ENCODE measurements at places on chromosomes 6 and 20. TPM values are rescaled to one million over a fixed set of nuclear protein-coding genes. Genes with fewer than 3 reads are reported as not detected.

Gene ADGRF5
- not detected for total RNA-seq

Gene FIG4
- total RNA-seq: 11.0 TPM

Gene ANKRD6
- 4.8 TPM for total RNA-seq

Gene ADGRB3
- total RNA-seq: not detected

Gene SUMO4
- total RNA-seq: 7.9 TPM

Gene TNXB
- total RNA-seq: 3.9 TPM

Gene RIOK1
- total RNA-seq: 29.1 TPM

Gene ATAT1
- 9.7 TPM for total RNA-seq

DNA sequence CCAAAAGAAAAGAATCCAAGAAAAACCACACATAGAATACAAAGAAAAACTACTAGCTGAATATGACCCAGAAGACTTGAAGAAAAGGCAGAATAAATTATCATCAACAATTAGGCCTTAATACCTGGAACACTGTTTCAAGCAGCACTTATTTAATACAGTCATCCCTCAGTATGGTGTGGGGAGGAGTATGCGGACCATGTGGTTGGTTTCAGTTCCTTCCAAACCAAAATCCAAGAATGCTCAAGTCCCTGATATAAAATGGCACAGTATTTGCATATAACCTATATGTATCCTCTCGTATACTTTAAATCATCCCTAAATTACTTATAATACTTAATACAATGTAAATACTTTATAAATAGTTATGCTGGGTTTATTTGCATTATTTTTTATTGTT lies 16.1 kb downstream of the CDK19 start:
- no peak overlapping the region for H3K27ac ChIP-seq
- peaks cover 3% of the 10 kb centered on the region for H3K4me1 ChIP-seq
- no peaks in the 10 kb centered on the region for H3K27me3 ChIP-seq

DNA sequence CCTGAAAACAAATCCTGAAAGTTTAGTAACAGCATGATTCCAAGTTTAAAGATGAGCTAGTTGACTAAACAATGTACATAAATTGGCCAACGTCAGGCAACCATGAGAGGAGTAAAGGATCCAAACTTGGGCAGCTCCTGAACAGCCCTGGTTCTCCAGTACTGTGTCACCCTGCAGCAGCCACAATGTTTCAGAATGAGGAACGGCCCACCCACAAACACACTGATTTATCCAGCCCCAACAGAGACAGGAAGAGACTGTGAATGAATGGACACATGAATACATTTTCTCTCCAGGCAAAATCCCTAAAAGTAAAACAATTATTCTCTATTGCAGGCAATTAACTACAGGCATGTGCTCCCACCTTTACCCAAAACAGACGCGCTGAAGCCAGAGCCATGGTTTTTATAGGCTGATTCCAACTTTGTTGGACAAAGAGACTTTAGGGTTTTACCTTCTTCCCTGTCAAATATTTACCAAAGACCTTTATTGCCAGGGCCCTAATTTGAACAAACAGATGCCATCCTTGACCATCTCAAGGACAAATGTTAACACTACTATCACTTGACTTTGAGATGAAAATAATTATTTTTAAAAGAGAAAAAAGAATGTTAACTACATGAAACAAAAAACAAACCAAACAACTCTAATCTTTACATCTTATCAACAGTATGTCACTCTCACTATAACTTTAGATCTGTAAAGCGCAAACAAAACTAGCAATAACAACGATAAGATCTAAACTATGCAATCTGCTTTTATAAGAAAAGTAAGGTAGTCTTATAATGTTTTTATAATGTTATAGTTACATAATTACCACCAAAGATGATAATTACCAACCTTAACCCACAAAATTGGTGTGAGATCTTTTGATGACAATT lies 22.9 kb downstream of the CNKSR3 start:
- no peaks in the 10 kb centered on the region for H3K4me1 ChIP-seq
- no peaks in the 10 kb centered on the region for H3K36me3 ChIP-seq
- no peak overlapping the region for H3K27ac ChIP-seq
- no peaks in the 10 kb centered on the region for H3K27me3 ChIP-seq
- no peak overlapping the region for H3K4me3 ChIP-seq

DNA sequence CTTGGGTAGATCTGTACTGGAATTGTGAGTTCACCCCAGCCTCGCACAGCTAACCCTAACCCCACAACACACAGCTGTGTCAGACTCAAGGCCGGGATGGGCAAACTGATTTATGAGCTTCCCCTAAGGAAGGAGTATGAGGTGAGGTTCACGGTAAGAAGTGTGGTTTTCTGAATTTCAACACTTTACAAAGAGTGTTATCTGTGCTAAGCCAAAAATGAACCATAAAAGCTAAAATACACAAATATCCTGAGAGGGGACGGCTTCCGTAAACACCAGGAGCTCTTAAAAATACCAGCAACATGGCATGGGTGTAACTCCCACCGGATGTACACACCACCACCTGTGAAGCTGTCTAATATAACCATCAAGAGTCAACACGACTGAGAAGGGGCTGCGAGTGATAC lies 101.2 kb downstream of the ATP9A start:
- no peaks in the 10 kb centered on the region for H3K36me3 ChIP-seq
- H3K27ac ChIP-seq: peak overlapping the region; percentile 32
- H3K27me3 ChIP-seq: peaks cover 12% of the 10 kb centered on the region
- H3K4me3 ChIP-seq: no peak overlapping the region
- no peak for DNase-seq

DNA sequence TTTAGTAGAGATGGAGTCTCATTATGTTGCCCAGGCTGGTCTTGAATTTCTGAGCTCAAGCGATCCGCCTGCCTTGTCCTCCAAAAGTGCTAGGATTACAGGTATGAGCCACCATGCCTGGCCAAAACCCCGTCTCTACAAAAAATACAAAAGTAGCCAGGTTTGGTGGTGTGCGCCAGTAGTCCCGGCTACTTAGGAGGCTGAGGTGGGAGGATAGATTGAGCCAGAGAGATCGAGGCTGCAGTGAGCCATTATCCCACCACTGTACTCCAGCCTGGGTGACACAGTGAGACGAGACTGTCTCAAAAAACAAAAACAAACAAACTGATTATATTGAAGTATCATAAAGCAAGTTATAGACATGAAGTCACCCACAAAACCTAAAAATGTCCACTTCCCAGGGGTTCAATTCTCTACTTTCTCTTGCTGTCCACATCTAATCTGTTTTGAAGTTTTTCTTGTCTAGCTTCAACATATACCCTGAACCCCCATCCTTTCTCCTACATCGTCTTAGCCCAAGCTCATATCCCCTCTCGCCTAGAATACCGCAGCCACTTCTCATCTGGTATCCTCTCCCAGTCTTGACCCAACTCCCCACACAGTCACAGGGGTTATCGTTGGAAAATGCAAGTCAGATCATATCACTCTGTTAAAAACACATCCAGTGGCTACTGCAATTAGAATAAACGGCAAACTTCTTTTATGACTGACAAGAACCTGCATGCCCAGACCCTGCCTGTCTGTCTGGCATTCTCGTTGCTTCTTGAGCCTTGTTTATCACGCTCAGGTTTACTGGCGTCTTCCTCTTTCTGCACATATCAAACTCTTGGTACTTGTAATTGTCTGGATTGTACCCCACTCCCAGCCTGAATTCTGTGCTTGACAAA lies 20.1 kb upstream of the NCOA3 start:
- H3K4me3 ChIP-seq: no peak overlapping the region
- no peaks in the 10 kb centered on the region for H3K27me3 ChIP-seq
- no peak for DNase-seq

DNA sequence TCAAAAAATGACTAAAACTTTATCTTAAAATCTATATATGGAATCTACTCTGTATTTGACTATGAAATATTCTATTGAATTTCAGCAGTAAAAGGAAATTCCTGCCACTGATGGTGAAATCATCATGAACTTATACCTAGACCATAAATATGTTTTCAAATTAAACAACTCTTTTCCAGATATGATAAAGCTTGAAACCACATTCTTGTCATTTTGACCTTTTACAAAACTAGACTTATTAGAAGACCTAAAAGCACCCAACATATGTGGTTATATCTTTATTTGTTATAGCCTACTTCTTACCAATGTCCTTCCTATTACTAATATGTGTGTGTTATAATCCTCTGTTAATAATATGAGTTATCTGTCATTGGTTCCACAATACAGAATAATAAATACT lies 35.3 kb downstream of the FRK start:
- no peaks in the 10 kb centered on the region for H3K36me3 ChIP-seq
- peaks cover 8% of the 10 kb centered on the region for H3K27me3 ChIP-seq
- H3K4me1 ChIP-seq: no peaks in the 10 kb centered on the region
- no peak overlapping the region for H3K27ac ChIP-seq

- no peak for DNase-seq
- H3K4me1 ChIP-seq: peaks cover 9% of the 10 kb centered on the region
- H3K36me3 ChIP-seq: no peaks in the 10 kb centered on the region
- no peak overlapping the region for H3K4me3 ChIP-seq
- H3K27me3 ChIP-seq: no peaks in the 10 kb centered on the region
- no peak overlapping the region for H3K27ac ChIP-seq
These were observed 269.3 kb downstream of the ARHGAP18 start for GRCh38 chr6:129440691-129441090.

DNA sequence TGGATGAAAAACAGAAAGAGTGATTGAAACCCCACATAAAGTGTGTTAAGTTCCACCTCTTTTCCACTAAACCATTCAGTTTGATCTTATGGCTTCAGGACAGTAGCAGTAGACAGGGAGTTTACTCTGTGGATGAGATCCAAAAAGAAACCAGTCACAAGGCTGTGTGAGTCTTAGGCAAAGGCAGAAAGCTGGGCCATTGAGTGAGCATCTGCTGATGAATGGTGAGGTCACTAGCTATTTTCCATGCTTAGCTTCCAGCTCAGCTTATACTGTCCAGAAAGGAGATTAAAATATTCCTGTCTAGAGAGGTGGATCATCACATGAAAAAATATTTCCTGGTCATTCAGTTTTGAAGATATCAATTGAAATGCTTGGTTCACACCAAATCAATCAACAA lies 1643.9 kb downstream of the HACE1 start:
- H3K27ac ChIP-seq: no peak overlapping the region
- H3K4me3 ChIP-seq: no peak overlapping the region
- DNase-seq: no peak
- no peaks in the 10 kb centered on the region for H3K4me1 ChIP-seq
- H3K27me3 ChIP-seq: no peaks in the 10 kb centered on the region

DNA sequence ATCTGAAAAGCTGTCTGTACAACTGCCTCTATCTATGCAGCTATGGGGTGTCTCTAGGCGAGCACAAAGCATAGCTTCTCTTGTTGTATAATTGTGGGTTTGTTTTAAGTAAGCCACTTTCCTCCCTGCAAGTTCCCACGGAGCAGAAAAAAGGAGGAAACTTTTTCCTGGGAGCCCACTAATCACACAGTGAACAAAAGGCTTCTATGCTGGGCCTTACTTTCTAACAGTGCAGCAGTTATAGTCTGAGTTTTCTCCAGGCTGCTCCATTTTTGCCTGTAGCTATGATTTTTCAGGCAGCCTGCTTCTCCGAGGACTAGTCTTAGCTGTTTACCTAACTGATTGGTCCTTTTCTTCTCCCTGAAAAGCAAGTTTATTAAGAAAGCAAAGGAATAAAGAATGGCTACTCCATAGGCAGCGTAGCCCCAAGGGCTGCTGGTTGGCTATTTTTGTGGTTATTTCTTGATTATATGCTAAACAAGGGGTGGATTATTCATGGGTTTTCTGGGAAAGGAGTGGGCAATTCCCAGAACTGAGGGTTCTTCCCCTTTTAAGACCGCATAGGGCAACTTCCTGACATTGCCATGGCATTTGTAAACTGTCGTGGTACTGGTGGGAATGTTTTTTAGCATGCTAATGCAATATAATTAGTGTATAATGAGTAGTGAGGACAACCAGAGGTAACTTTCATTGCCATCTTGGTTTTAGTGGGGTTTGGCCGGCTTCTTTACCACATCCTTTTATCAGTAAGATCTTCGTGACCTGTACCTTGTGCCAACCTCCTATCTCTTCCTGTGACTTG lies 84.3 kb downstream of the OPRM1 start:
- H3K4me3 ChIP-seq: no peak overlapping the region
- H3K27me3 ChIP-seq: peaks cover 2% of the 10 kb centered on the region
- H3K27ac ChIP-seq: no peak overlapping the region
- DNase-seq: no peak

- peaks cover 62% of the 10 kb centered on the region for H3K4me1 ChIP-seq
- H3K27ac ChIP-seq: peak overlapping the region; percentile 31
- H3K36me3 ChIP-seq: peaks cover 59% of the 10 kb centered on the region
- DNase-seq: no peak
These were observed 104.2 kb downstream of the PREX1 start for GRCh38 chr20:48723308-48724264.

DNA sequence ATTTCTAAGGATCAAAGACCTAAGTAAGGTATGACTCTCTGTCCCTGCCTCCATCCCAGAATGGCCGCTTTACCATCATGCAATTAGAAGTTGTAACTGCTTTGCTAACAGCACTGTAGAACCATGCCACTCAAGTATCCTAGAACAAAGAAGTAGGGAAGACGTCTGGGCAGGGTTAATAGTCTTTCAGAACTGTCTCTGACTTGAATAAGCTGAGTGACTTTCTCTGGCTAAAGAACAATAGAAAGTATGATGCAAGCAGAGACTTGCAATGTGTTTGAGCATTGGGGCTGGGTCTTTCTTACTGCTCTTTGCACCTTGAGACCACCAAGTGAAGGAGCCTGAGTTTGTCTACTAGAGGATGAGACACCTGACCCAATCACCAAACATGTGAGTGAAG lies 279.6 kb upstream of the JAG1 start:
- no peak overlapping the region for H3K27ac ChIP-seq
- no peaks in the 10 kb centered on the region for H3K27me3 ChIP-seq
- H3K36me3 ChIP-seq: no peaks in the 10 kb centered on the region
- DNase-seq: no peak
- H3K4me1 ChIP-seq: no peaks in the 10 kb centered on the region
- no peak overlapping the region for H3K4me3 ChIP-seq

GRCh38 chr6:145428706-145429105 lies 306.6 kb downstream of the EPM2A start:
- no peaks in the 10 kb centered on the region for H3K27me3 ChIP-seq
- no peaks in the 10 kb centered on the region for H3K4me1 ChIP-seq
- no peak overlapping the region for H3K27ac ChIP-seq
- no peak for DNase-seq
- no peaks in the 10 kb centered on the region for H3K36me3 ChIP-seq

DNA sequence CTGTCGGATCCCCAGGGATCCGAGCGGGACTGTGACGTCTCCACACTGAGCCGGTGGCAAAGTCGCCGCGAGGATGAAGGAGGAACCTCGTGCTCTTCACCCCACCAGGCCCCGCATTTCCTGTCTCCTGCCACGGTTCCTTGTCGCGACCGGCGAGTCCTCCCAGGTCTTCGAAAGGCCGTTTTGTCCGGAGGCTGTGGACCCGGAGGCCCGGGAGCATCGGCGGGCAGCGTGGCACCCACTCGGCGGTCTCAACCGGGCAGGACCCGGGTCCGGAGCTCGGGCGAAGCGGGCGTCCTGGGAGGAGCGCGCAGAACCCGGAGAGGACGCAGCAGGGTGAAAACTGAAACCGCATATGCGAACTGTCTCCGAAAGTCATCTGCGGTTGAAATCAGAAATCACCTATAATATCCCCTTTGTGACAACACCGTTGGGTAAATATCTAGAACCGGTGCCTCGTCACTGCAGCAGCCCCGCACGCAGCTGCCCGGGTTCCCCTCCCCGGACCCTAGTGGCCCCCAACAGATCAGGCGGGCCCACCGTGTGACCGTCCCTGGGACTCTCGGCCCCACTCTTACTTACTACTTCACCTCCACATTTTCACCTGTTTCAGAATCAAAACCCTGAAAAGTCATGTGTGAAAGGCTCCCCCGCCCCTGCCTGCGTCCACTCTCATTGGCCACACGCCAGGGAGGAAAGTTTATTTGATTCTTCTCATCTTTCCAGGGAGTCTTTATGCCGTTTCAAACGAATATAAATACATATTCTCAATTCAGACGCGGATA lies 3.1 kb upstream of the ULBP2 start:
- no peaks in the 10 kb centered on the region for H3K36me3 ChIP-seq
- peak overlapping the region; percentile 80 for H3K27ac ChIP-seq
- H3K4me3 ChIP-seq: peak overlapping the region; percentile 65
- H3K27me3 ChIP-seq: peaks cover 93% of the 10 kb centered on the region
- peaks cover 55% of the 10 kb centered on the region for H3K4me1 ChIP-seq
- peak; percentile 45 for DNase-seq

Measured in activated CD4-positive, alpha-beta T cell treated with anti-CD3 and anti-CD28 coated beads, Interleukin-2, amount 10 ng/mL, durations not matched to agents 7 days and 5 days (primary cell).